AML-193 (cell line): ENCODE measurements at places on chromosomes 2 and 18.
A peak's percentile ranks its signal among the peaks of the same experiment; 100 is the strongest.

- DNase-seq = no peak
Measured at GRCh38 chr2:239311132-239312040, 89.4 kb downstream of the HDAC4 start.

GRCh38 chr18:13159579-13159978, 59.0 kb upstream of the LDLRAD4 start:
- DNase-seq = peak; percentile 60

GRCh38 chr2:178143481-178143880, 31.2 kb downstream of the RBM45 start:
- no peak for DNase-seq

DNA sequence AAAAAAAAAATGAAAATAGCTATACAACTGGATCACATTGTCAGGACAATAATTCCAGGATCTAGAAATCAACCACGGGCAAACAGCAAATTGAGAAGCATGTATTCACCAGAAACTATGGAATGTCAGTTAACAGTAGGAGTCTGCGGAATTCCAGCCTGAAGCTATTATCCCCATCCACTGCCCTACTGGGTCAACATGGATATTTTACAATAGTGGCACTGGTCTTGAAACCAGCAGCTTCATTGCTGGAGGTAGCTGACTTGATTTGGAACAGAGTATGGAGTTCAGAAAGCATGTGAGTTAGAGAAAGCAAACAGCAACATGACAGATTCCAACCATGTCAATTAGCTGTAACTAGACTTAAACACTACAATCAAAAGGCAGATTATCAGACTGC, 55.7 kb upstream of the PDE1A start:
- no peak for DNase-seq

GRCh38 chr2:46886268-46887027, 29.2 kb downstream of the MCFD2 start:
- no peak for DNase-seq

DNA sequence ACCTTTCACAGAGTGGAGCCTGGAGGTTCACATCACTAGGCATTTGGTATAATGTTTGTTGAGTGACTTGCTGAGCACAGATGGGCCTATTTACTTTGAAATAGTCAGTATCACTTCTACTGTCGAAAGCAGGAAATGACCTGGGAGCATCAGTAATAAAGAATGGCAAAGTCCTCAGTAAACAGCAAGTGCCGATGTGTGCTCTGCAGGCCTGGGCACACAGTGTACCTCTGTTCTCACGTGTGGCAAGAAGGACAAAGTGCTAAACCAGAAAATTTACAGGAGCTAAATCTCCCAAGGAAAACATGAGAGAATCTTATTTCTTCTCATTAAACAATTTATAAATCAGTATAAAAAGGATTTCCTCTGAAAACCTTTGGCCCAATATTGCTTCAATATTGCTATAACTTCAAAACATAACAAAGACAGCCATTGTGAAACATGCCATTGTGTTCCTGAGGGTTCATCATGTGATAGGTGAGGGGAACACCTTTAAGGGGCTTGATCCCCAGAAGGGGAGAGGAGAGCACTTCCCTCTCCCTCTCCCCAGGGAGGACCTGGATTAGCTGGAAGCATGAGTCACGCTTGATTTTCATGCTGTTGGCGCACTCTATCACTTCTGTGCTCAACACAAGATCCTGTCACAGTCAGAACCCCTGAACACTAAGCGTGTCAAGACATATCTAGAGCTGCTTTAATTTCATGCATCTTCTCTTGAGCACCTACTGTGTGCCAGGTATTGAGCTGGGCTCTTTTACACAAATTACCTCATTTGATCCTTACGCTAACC, 131.5 kb upstream of the SMAD2 start:
- no peak for DNase-seq

- no peak for DNase-seq
Measured at GRCh38 chr2:29079887-29080286, 5.6 kb upstream of the PCARE start.

DNA sequence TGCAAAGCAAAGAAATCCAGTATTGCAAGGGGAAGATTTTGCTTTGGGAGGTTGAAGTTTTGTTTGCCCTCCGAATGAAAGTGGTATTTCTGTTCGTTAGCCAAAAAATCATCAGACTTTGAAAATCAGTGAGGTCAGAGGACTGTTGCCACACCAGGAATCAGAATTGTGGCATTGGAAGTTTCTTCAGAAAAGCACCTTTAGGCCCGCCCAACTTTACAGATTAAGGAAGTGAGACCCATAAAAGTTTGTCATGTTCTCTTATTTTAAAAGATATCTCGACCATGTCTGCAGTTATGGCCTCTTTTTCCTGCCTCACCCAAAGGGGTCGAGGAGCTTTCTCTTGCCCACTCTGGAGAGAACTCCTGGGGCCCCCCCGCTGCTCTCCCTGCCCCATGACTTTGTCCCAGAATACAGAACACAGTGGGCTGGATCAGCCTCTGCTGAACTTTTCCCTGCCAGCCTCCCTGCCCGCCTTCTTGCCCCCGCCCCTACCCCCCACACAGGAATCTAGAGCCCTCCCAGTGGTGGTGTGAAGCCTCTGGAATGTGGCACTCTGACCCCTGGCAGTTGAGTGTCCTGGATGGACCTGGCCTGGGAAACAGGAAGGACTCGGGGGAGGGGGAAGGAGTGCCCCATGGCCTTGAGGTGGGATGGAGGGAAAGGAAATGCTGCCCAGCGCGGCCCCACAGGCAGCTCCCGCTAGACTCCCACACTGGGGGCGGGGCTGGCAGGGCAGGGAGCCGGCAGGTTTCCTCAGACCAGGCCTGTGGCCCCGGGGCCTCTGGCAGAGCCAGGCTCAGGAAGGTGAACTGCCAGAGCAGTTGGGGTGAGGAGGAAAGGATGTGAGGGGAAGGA, 25.3 kb downstream of the CRIM1 start:
- DNase-seq = no peak

- DNase-seq = no peak
Measured at GRCh38 chr2:191638802-191639172, 39.1 kb upstream of the NABP1 start.

- DNase-seq = no peak
Measured at GRCh38 chr2:69138793-69139459, 125.9 kb downstream of the ANTXR1 start.

DNA sequence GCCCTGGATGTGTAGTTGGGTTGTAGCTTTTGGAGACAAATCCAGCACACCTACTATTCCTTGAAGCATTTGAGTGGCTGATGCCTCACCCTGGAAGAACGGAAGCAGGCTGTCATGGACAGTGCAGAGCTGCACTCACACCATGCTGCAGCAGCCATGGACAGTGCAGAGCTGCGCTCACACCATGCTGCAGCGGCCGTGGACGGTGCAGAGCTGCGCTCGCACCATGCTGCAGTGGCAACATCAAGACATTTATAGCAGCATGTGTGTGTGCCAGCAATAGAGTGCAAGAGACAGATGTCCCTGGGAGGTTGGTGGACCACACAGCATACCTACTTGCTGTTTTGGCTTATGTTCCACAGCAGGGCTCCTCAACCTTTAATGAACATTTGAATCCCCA, 30.6 kb downstream of the GNAL start:
- no peak for DNase-seq

- DNase-seq = no peak
Measured at GRCh38 chr2:239154971-239155805, 245.6 kb downstream of the HDAC4 start.

- peak; percentile 58 for DNase-seq
Measured at GRCh38 chr2:217166241-217166850, 306.5 kb upstream of the TNP1 start.

GRCh38 chr2:145460112-145460511, 940.2 kb upstream of the ZEB2 start:
- DNase-seq = no peak

GRCh38 chr2:175005733-175006264, 618 bp upstream of the CHN1 start:
- DNase-seq = no peak

- DNase-seq = no peak
Measured at GRCh38 chr2:240247868-240248720, 107.6 kb upstream of the OTOS start.

- DNase-seq = no peak
Measured at GRCh38 chr18:3260995-3261372, 949 bp upstream of the MYL12B start.

GRCh38 chr2:75606761-75607399, 39.7 kb upstream of the MRPL19 start:
- DNase-seq = no peak

GRCh38 chr2:235005023-235005422, 53.2 kb downstream of the SH3BP4 start:
- no peak for DNase-seq

DNA sequence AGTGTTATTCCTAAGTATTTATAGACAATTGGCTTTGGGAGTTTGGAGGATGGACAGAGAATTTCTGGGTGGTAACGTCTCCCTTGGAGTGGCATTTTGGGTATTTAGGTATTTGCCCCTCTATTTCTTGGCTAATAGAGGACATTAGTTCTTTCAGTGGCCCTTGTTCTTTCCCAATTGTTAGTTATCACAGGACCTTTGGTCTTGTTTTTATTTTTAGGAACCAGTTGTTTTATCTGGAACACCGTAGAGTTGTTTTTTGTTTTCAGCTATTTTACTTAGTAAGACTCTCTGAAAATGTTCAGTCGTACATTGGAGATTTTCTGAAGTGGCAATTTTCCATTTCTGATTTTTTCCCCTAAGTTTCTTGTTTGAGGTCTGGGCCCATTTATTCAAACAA, 40.5 kb upstream of the TNFRSF11A start:
- DNase-seq = no peak

GRCh38 chr2:46337208-46337994, 40.2 kb downstream of the EPAS1 start:
- no peak for DNase-seq
